ENCODE measurements at places on chromosomes 4 and X.

GRCh38 chr4:81512757-81513501 lies 41.2 kb upstream of the RASGEF1B start:
- no peak for DNase-seq

GRCh38 chr4:185742766-185743165 lies 69.2 kb downstream of the SORBS2 start:
- no peak for DNase-seq

DNA sequence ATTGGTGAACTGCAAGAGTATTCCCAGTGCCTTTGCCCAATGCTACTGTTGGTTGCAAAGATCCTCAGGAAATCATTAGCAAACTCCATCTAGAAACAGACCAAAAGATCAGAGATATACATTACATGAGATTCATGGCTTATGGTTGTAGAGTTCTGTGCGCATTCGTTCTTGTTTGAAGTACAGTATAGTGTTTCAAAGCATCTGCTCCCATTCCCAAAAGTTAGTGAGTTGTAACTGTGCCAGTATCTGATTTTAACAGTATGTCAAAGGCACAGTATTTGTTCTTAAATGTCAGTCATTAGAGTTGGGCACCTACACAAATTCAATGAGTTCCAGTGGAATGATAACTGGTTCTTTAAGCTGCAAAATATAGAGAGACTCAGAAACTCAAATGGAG lies 314.7 kb upstream of the ATOH1 start:
- no peak for DNase-seq

GRCh38 chr4:128803783-128804182 lies 5.7 kb upstream of the JADE1 start:
- no peak for DNase-seq

DNA sequence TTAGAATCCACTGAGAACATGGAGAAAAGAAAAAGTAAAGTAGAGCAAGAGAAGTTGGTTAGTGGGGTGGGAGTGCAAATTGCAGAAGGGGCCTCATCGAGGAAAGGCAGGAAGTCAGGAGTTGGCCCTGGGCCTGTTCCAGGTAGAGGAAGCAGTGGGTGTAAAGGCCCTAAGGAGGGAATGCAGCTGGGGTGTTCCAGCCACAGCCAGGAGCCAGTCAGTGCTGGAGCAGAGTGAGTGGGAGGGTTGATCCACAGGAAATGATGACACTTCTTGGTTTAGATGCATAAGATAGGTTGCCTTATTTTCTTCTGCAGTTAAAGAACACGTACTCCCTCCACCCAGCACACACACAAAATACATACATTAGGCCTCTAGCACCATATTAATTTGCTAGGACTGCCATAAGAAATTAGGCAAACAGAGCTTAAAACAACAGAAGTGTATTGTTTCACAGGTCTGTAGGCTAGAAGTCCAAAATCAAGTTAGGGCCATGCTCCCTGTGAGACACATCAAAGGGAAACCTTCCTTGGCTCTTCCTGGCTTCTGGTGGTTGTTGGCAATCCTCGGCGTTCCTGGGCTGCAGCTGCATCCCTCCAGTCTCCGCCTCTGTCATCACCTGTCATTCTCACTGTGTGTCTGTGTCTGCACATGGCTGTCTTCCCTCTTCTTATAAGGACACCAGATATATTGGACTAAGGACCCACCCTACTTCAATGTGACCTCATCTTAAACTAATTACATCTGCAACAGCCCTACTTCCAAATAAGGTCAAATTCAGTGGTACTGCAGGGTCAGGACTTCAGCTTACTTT lies 205.9 kb downstream of the AASDH start:
- peak; percentile 76 for DNase-seq

DNA sequence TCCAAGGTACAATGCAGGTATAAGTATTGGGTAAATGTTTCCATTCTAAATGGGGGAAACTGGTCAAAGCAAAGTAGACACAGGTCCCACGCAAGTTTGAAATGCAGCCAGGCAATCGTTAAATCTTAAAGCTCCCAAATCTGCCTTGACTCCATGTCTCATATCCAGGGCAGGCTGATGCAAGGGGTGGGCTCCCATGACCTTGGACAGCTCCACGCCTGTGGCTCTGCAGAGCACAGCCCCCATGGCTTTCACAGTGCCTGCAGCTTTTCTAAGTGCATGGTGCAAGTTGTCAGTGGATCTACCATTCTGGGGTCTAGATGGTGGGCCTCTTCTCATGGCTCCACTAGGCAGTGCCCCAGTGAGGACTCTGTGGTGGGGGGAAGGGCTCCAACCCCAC lies 436.4 kb downstream of the DMD start:
- no peak for DNase-seq

GRCh38 chr4:23888421-23889319 lies 1.2 kb downstream of the PPARGC1A start:
- DNase-seq = no peak

DNA sequence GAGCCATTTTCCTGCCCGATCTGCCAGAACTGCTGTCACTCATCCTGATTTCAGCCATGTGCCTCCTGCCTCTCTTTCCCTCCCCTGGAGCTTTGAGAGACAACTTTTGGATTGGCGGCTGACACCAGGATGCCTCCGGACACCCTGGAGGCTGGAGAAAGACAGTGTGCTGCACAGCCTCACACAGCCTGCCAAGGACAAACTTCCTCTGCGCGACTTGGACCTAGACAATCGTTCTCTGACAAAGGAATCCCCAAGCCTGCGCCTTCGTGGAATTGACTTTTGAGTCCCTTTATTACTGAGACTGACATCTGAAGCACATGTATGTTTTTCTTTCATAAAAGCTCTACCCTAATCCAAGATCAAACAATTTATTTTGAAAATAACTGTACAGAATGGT lies 10.8 kb upstream of the LDB2 start:
- no peak for DNase-seq

GRCh38 chr4:77092975-77093374 lies 17.2 kb upstream of the CCNI start:
- DNase-seq = no peak

GRCh38 chrX:107576392-107576791 lies 51.9 kb upstream of the PRPS1 start:
- no peak for DNase-seq

DNA sequence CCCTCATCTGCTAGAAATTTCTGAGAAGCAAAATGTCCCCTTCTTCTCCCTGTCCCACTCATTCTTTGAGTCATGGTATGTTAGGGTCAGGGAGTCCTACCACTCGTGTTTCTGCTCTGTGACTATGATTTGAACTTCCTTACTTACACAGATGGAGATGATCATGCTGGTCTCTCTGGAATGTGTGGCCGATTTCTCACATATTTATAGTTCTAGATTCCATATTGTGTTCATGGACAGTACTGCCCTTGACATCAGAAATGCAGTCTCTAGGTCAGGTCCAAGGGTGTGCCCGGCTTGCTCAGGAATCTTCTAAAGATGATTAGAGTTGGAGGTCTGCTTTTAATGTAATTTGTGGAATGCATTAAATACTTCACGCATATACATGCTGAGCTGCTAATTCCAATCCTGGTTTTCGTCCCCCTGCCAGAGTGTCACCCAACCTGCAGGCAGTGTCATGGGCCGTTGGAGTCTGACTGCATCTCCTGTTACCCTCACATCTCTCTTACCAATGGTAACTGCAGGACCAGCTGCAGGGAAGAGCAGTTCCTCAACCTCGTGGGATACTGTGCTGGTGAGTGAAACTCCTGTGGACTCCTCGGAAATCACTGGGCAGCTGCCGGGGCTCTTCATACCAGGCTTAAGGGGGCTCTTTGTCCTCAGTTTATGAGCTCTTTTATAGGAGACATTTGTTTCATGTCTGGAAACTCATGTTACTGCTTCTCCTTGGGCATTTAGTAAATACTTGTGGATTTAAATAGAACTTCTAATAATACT lies 214.1 kb upstream of the ANXA3 start:
- DNase-seq = no peak

GRCh38 chrX:10173331-10173900 lies 16.6 kb downstream of the CLCN4 start:
- peak; percentile 63 for DNase-seq

GRCh38 chr4:36477861-36478260 lies 196.4 kb downstream of the DTHD1 start:
- no peak for DNase-seq

DNA sequence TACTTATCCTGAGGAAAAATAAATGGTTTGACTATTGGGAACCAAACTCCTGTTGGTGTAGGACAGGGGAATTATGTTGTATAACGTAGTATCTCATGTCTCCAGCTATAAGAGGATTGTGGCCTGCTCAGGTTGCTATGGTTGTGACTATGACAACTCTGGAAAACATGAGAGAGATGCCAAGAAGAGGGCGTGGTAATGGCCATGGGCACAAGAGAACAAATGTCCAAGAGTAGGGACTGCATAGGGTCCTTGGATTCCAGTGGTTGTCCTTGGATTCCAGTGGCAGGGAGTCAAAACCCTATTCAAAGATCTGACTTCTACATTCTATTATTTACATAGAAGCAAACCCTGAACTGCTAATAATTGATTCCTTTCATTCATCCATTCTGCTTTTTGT lies 6.8 kb upstream of the MOB1B start:
- no peak for DNase-seq

GRCh38 chr4:169251291-169252235 lies 19.2 kb downstream of the SH3RF1 start:
- no peak for DNase-seq

DNA sequence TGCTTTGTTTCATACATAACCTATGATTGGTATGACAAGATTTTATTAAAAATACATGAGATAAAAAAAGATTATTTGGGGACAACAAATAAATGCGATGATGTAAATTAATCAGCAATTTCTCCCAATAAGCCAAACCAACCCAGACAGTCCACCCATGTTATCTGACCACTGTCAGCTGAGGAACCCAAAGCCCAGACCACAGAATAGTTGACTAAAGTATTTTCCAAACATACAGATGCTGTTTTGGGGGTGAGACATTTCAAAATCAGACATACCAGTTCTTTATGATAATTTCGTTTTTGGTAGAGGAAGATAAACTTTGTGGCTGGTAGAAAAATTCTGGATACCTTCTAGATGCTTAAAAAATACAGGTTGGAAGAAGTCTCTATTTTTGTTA lies 650.8 kb upstream of the FAM241A start:
- no peak for DNase-seq

DNA sequence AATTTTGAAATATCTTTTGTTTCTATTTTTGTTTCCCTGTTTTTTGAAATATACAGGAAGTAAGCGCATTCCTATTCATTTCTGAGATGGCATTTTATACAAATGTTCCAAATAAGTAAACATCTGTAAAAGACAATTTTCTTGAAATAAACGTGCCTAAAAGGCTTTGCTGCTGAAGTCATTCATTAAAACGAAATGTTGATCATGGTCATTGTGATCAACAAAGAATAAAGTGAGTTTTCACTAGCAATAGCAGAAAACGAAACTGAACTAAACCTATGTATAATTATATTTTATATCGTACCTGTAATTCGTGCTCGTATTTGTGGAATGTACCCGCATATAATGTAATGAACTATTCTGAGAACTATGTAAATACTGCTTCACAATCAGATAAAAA lies 221.2 kb downstream of the MGST2 start:
- DNase-seq = no peak

GRCh38 chrX:68666580-68666979 lies 19.1 kb downstream of the STARD8 start:
- no peak for DNase-seq
